ENCODE measurements at places on chromosomes 6 and 20.

DNA sequence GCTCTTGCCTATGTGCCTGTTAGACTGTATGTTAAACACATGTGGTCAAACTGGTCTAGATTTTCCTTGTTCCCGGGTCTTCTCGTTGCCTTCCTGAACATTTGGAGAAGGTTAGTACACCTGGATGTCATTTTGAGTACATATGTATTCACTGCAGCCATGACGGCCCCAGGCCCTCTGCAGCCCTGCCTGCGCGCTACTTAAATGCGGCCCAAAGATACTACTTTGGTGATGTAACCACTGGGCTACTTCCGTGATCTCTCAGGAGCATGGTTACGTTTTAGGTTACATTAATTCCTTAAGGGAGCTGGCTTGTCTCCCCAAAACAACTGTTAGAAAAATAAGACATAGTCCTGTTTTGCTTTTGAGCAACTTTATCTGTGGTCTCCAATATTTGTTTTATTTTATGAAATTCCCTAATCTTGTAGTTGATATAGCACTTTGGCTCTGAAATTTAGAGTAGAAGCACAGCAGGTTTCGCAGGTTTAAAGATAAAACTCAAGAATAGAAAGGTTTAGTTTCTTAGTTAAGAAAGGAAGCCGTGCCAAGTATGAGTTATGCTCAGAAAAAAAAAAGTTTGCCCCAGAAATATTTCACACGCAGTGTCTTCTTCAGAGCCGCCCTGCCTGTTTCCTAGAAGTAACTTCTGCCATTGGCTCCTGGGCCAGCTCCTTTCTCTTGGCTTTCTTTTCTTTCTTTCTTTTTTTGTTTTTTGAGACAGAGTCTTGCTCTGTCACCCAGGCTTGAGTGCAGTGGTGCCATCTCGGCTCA lies 38.1 kb downstream of the TIAM2 start:
- no peak for DNase-seq

- DNase-seq = peak; percentile 54
Measured at GRCh38 chr6:13395272-13396237, 67.2 kb upstream of the TBC1D7 start.

DNA sequence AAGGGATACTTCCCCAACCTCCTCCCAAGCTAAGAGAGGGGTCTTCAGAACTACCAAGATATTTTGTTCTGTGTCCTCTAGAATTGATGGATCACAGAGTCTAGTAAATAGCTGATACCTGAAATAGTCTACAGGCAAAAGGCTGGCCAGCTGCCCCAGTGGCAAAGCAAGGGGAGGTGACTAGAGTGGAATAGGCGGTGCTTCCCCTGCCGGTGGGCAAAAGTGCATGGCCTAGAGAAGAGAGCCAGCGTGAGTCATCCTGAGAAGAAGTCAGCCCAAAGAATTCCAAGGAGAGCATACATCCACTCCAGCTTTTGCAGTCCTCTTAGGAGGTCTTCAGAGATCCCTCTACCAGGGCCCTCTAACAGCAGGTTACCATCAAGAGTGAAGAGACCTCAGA lies 14.7 kb downstream of the DPPA5 start:
- DNase-seq = peak; percentile 48

GRCh38 chr6:40328386-40328985 lies 258.7 kb downstream of the LRFN2 start:
- peak; percentile 86 for DNase-seq

GRCh38 chr6:15342114-15342513 lies 96.2 kb downstream of the JARID2 start:
- DNase-seq = peak; percentile 65

- peak; percentile 91 for DNase-seq
Measured at GRCh38 chr20:35561268-35561667, 19.4 kb downstream of the ERGIC3 start.

DNA sequence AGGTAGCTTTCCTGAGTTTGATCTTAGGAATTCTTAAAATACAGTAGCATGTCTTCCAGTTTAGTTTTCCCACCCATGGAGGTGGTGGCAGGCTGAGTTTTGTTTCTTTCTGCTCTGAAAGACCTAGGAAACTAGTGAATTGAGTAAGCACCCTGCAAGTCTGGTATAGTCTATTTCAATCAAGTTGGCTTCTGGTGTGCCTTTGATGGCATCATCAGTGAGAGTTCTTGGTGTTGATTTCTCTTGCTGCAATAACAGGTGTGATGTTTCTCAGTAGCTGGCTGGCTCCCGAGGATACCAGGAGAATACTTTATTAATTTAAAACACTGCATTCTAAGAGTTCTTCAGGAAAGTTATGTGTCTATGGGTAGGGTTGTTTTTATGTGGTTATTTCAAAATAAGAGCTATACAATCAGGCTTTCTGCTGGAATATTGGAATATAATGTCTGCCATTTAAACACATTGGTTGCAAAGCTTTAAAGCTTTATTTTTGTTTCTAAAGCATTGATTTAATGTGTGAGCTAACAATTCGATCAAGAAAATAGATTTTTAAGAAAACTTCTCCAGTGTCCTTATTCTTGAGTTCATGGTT lies 19.0 kb downstream of the VAPB start:
- no peak for DNase-seq

DNA sequence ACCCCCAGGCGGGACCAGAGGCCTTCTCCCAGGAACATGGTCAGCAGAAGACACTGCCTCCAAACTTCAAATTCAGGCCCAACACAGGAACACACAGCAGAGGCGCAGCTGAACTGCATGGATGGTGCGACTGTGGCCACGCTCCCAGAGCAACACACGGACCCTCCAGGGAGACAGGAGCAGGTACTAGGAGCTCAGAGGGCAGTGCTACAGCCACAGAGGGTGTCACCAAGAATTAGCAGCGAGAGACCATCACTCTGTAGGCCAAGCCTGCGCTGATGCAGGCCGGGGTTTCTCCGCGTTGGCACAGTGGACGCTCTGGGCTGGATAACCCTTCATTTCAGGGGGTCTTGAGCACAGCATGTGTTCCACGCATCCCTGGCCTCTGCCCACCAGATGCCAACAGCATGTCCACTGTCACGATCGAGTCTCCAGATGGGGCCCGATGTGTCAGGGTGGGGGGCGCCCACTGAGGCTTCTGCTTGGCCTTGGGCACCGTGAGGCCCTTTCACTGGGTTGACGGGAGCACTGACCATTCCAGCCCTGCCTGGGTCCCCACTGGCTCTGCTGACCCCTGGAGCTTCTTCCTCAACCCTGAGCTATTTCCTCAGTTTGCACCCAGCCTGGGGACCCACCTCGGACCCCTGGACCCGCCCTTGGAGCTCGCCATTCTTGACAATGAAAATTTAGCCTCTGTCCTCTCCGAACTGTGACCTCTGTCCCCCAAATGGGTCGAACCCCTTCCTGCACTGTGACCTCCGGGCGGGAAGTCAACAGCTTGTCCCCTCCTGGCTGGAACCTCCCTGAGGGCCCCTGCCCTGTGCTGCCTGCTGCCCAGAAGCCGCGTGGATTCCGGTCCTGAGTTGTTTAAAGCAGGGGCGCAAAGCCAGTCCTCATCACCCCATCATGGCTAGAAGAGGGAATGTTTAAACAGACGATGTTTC lies 239.4 kb downstream of the DLL1 start:
- DNase-seq = no peak

DNA sequence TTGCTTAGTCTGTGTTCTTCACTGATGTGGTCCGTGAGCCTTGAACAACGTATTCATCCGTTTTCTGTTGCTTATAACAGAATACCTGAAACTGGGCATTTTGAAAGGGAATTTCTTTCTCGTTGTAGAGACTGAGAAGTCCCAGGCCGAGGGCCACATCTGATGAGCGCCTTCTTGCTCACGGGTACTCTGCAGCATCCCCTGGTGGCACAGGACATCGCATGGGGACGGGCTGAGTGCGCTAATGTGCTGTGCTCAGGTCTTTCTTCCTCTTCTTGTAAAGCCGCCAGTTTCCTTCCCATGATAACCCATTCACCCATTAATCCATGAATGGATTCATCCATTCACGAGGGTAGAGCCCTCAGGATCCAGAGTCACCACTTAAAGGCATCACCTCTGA lies 161.0 kb downstream of the NFATC2 start:
- peak; percentile 54 for DNase-seq

DNA sequence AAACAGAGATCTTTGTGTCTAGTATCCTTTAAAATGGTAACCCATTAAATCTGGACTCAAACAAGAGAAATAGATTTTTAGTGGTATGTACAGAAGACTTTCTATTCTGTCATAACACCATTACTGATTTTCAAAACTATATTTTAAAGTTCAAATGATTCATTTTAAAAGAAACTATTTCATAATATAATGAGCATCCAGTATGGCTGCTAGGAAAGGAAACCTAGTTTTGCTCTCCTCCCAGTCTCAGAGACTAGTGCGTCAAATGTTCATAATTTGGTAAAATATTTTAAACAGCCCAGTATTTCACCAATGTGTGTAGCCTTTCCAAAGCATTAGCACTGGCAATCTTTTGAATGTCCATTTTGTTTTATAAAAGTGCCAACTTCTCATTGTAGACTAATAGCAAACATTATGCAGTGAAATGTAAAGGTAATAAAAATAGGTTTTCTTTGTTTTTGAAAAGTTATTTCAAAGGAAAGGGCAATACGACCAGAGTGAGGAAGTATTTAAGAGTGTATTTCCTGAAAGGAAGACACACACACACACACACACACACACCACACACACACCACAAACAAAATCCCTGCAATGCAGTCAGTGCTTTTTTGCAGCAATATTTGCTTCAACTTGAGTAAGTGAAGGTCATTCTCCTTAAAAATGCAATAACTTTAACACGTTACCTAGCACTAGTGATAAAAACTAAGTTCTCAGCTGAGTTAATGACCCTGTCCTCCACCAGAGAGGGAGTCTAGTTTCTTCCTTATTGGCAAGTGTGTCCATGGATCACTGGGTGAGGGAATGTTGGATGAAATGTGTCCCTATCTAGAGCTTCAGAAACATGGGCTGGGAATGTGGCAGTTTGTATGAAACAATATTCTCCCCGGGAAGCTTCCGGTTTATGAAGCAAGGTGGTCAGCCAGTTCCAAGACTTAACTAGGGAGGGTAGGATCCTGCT lies 4.6 kb downstream of the PPP1R3G start:
- DNase-seq = no peak

GRCh38 chr6:111406200-111406721 lies 76.8 kb downstream of the REV3L start:
- no peak for DNase-seq

DNA sequence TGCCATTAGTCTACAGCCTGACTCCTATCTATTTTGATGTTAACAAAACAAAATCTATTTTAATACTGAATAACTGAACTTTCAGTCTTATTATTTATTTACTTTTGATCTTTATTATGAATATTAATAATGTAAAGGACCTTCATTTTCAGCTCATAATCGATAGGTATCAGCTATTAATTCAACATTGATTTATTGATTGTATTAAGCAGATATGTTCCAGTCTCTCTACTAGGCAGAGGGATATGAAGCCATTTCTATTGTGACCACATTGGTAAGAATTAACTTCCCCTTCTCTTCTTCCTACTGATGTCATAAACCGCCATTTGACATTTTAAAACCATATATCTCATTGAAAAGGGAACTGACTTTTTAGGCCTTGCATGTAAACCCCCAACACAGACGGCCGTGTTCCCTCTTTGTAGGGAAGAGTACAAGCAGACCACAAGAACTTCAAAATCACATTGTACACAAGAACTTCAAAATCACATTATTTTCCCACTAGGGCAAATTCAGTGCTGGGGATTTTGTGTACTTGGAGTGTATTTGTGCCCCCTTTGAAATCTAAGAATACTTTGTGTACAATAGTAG lies 69.5 kb upstream of the FABP7 start:
- DNase-seq = no peak

GRCh38 chr20:19932170-19932667 lies 84.9 kb upstream of the NAA20 start:
- DNase-seq = no peak

- no peak for DNase-seq
Measured at GRCh38 chr20:64044484-64045247, 4.8 kb downstream of the SOX18 start.

DNA sequence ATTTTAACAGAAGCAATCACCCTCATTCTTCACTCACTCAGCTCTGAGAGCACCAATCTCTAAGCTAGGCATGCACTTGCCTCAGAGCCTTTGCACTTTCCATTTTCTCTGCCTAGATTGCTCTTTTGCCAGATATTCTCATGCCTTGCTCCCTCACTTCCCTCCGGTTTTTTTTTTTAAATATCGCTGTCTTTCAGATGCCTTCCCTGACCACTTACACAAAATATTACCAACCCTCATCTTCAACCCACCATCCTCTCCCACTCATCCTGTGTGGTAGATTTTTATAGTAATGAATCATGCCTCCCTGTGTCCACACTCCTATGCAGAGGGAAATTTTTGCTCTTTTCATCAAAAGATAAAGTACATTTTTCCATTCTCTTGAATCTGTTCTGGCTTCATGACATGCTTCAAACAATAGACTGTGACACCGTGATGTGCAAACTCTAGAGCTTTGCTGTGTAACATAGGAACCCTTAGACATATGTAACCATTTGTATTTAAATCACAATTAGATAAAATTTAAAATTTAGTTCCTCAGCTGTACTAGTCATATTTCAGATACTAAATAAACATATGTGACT lies 437.1 kb downstream of the UTRN start:
- DNase-seq = no peak

- peak; percentile 76 for DNase-seq
Measured at GRCh38 chr6:43723737-43724295, 36.2 kb upstream of the MRPS18A start.

- DNase-seq = peak; percentile 44
Measured at GRCh38 chr6:76770281-76770680, 693.0 kb downstream of the HTR1B start.

DNA sequence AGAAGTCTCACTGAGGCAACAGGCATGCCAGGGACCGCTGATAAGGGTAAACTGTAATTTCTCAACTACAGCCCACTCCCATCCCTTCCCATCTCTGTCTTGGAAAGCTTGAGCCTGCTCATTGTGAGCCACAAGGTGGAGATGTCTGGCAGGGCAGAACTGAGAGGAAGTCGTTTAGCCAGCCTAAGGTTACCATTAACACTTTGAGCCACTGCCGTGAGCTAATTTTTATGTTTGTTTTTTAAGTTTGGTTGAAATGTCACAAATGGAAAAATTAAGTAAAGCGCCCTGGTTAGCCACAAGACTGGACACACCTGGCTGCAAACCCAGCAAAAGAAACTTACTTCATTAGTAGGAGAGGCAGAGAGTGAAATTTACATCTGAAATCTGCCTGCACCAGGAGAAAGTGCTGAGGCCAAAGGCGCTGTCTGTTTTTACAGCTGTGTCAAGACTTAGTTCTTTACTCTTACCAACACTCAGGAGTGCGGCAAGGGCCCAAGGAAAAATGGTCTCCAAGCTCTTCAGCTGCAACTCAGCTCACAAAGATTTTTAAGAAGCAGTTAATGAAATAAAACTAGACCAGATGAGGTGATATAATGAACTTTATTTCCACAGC lies 50.0 kb upstream of the FAM83C start:
- DNase-seq = peak; percentile 78

DNA sequence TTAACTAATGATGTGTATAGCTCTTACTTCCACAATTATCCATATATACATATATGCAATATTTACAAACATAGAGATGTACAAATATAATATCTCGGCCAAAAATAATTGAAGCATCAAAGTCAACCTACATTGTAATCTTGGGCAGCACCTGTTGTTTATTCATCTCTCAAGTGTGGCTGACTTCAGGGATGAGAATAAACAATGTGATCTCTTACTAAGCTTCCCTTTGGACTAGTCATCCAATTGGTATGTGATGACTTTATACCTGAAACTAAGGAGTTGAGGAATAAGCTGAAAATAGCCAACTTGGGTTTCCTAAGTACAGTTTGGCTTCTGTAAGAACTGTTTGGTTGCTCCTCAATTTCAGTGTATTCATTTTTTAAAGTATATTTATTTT lies 256.6 kb downstream of the KHDC1L start:
- peak; percentile 81 for DNase-seq

- DNase-seq = no peak
Measured at GRCh38 chr6:80508885-80509630, 402.6 kb downstream of the BCKDHB start.
